Bone marrow (tissue), 2 donors: ENCODE measurements at places on chromosomes 2 and 18.

DNA sequence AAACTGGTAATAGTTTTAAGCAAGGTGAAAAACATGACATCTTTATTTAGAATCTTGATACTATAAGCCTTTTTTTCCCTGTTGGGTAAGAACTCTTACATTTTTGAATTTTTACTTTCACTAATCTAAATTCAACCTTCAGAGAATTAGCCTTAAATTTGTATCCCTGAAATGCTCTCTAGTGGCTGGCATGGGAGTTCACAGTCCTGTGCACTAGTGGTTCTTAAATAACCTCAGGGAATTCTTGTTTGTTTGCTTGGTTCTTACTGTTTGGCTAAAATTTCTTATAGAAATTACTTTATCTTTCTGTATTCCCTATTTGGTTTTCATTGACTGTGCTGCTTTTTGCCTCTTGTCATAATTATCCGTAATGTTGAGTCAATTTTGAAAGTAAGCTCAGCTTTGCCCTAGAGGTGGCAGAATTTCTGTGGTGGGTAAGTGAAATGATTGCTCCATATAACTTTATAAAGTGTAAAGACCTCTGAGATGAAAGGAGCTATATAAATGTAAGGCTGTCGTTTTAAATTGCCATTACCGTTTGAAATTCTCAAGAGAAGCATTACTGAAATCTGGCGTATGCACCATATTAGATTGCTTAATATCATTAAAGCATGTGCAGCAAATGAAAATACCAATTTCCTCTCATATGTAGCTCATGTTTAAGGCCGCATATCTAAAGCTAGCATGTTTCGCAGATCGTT, 391.3 kb upstream of the FIGN start:
- no peak for DNase-seq

- no peak for DNase-seq
These were observed 196.5 kb downstream of the HDAC4 start for GRCh38 chr2:239204136-239204875.

- DNase-seq, result no peak
These were observed 15.3 kb downstream of the TM4SF20 start for GRCh38 chr2:227363756-227364155.

DNA sequence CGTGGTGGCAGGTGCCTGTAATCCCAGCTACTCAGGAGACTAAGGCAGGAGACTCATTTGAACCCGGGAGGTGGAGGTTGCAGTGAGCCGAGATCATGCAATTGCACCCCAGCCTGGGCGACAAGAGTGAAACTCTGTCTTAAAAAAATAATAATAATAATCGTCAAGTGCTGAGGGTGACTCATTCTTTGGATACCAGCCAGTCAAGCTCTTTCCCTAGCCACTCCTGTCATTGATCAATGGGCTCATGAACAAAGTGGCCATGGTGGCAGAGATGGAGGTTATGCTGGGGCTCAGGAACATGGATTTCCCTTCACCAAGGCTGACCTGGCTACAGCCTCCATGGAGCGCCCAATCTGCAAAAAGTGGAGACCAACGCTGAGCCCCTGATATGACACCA, 94.5 kb upstream of the HAAO start:
- no peak for DNase-seq
